ENCODE measurements at places on chromosomes 7 and 10.

- no peak for DNase-seq
Observed at GRCh38 chr7:29135846-29136245, 10.5 kb downstream of the CPVL start.

DNA sequence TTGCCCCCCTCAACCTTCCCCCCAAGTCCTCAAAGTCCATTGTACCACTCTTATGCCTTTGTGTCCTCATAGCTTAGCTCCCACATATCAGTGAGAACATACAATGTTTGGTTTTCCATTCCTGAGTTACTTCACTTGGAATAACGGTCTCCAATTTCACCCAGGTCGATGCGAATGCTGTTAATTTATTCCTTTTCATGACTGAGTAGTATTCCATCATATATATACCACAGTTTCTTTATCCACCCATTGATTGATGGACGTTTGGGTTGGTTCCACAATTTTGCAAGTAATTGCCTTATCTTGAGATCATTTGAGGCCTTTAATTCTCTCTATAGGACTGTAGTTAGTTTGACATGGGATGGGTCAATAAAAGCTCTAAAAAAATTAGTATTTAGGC, 124.7 kb downstream of the ARL4A start:
- no peak for DNase-seq

DNA sequence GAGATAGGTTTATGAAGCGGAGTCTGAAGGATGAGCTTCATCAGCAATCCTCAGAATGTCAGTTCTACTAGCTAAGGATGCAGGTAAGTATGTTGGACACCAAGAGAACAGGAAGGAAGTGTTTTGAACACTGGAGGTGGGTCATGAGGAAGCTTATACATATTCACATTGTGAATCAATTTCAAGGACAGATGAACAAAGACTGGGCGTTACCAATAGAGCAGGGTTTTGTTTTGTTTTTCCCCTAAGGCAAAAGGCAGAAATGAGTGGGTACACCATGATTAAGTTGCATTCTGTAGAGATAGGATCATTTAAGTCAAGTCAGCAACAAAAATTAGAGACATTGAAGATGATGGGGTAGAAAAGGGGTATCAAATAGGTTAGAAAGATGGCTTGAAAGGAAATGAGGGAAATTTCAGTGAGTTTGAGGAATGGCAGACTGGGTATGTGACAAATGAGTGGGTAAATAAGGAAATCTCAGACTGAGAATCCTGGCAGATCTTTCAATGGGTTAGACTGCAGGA, 51.7 kb downstream of the MEST start:
- DNase-seq, result no peak

- no peak for DNase-seq
Observed at GRCh38 chr7:95669513-95669912, 73.2 kb upstream of the PDK4 start.

GRCh38 chr7:903921-904755, 27.8 kb downstream of the GET4 start:
- no peak for DNase-seq

DNA sequence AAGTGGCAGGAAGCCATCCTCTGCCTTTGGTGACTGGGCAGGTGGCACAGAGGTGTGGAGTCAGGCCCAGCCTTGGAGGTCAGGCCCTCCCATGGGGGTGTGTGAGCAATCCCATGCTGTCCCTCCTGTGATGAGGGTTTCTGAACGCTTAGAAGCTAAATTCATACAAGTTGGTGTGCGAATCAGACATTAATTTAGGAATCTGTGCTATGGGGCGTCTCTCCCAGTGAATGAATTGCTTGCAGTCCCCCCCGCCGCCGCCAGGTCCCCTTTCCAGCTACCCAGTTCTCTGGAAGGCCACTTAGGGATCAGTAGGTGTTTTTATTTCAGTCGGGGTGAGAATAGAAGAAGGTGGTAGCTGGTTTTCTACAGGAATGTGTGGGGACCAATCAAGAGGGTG, 37.5 kb downstream of the LRRC18 start:
- no peak for DNase-seq

DNA sequence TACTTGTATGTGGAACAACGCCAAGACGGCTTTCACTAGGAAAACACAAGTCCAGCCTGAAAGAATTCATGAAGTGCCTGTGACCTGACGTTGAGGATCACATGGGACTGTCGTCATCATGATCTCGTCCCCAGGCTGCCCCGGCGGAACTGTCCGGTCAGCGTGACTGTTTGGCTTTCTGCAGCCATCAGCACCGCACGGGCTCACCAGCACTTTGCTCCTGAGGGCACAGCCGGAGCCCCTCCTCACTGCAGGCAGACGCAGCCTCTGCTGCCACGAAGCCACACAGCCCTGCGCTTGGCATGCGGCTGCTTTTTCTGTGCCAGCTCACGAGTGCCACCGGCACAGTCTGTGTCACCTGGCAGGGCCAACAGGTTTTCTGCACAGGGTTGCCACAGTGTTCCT, 9.4 kb upstream of the GET4 start:
- no peak for DNase-seq

DNA sequence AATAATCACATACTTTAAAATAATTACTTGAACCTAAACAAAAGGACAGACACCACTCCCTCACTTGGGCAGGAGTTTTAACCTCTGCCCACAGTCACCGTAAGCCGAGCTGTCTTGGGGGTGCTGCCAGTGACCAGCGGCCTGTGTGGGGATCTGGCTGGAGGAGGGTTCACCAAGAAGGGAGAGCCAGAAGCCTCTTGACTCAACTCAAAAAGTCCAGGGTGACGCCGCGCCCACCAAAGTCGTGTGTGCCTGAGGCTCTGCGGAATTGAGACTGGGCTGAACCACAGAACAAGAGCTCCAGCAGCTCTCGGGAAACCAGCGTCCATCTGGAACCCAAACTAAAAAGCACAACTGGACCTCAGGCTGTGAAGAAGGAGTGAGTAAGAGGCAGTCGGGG, 35.8 kb downstream of the ZFAND2A start:
- no peak for DNase-seq

DNA sequence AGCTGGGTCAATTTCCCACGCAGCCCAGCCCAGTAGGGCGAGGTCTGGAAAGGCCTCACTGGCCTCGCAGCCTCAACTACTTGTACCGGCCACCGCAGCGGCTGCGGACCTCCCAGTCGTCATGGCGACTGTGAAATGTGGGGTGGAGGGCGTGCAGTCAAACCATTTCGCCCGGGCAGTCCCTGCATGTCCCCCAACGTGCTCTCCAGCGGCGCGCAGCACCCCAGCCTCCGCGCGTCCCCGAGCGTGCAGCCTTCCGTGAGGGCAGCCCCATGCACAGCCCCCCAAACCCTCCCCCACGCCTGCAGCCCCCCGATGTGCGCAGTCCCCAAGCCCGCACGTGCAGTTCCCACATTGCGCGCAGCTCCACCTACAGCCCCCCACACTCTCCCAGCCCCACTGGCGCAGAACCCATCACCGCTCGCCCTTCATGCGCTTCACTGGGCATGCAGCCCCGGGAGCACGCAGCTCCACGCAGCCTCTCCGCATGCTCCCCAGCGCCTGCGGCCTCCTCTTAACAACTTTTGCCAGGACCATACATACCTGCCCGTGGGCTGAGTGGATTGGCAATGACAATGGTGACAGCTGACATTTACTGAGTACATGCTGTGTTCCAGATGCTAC, 34.5 kb upstream of the SFTPD start:
- no peak for DNase-seq

- no peak for DNase-seq
Observed at GRCh38 chr7:144866189-144866588, 30.3 kb upstream of the TPK1 start.

DNA sequence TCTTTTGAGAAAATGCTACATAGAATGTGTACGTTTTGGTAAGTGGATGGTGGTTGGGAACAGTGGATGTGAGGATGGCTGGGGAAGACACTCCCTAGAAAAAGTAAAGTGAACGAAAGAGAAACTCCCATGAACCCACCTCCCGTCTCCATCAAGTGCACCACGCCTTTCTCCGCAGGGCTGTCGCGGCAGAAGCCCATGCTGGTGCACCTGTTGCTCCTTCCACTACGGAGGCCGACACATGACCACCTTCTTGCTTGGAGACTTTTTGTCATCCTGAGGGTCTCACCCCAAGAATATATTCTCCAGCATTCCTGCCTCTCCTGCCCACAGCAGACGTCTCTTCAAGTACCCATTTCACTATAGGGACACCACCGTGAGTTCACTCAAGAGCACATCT, 630.4 kb upstream of the PFKP start:
- no peak for DNase-seq

GRCh38 chr10:31381766-31382316, 62.8 kb downstream of the ZEB1 start:
- no peak for DNase-seq

DNA sequence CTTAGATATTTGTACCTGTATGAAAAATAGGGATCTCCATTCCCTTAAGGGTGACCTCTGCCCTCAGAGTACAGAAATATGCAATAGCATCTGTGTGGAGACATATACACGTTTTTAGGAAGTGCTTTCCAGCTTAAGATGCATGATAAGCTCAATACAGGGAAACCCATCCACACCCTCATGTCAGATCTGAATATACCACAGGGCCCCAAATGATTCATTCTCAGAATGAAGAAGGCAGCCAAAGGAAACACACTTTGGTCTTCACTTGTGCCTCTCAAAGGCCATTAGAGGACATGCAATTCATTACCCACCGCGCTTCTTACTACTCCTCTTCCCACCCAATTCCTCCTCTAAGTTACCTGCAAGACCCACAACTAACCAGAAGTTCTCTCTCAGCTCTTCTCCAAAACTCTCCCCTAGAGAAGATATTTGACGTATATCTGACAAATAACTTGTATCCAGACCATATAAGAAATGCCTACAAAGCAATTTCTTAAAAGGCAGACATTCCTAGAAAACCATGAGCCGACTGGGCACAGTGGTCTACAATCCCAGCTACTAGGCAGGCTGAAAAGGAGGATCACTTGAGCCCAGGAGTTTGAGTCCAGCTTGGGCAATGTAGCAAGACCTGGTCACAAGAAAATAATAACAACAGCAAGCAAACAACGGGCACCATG, 103.0 kb downstream of the OAT start:
- no peak for DNase-seq
